Activated gamma-delta T cell treated with anti-CD3 and anti-CD28 coated beads, Interleukin-2, amount 50 U/mL, for 16 hours (primary cell): ENCODE measurements at places on chromosomes 5 and 9.

- no peak for DNase-seq
These were observed 24.2 kb downstream of the FAM78A start for GRCh38 chr9:131252120-131252519.

- DNase-seq = no peak
These were observed 217.2 kb upstream of the DAPK1 start for GRCh38 chr9:87280421-87280820.

- no peak for DNase-seq
These were observed 51.8 kb downstream of the SH3TC2 start for GRCh38 chr5:149011084-149011483.

DNA sequence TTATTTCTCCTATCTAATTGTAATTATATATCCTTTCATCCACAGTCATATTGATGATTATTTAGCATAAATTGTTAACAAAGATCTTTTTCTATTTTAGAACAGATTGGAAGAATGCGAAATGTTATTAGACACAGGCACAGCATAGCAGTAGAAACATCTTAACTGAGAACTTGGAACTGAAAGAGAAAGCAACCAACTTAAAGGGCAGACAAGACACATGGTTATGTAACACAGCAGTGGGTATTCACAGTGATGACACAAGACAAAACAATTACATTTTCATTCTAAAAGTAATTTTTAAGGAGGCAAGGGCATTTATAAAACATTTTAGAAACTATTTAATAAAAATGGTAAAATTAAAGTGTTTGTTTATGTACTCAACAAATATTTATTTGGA is 57.7 kb upstream of the MEF2C start:
- DNase-seq = no peak

GRCh38 chr5:158017469-158017868 is 158.5 kb upstream of the CLINT1 start:
- DNase-seq = no peak

- no peak for DNase-seq
These were observed 170.7 kb downstream of the HSPA4 start for GRCh38 chr5:133222521-133222920.

DNA sequence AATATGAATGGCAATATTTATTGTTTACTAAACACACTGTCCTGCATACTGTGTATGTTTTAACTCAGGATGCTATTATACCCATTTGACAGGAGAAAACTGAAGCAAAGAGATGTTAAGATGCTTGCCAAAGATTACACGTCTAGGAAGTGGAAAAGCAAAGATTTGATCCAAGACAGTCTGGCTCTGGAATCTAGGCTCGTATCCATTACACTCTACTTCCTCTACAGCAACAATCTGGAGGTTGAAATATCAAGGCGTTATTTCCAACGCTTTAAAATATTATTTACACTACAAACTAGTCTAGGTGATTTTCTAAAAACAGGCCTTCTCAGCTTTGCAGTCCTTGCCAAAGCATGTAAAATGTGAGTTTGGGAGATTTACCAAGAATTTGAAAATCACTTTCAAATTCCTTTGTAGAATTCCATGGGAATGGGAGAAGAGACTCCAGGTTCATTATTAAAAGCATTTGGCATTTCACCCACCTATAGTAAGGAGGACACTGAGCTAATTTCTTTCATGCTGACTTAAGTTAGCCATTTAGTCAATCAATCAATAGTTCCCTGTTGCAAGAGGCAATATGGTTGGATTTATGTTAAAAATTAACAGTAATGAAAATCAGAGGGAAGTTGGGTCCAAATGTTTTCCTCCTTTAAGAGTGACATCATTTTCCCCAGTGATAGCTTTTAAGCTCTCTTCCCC is 356.3 kb upstream of the SMARCA2 start:
- no peak for DNase-seq

- DNase-seq = no peak
These were observed 74.6 kb downstream of the GOLPH3 start for GRCh38 chr5:32099486-32100035.

GRCh38 chr5:116989995-116990394 is 415.4 kb upstream of the SEMA6A start:
- DNase-seq = no peak

GRCh38 chr5:169242175-169242848 is 58.6 kb downstream of the SLIT3 start:
- DNase-seq = no peak

GRCh38 chr9:99626426-99626825 is 195.3 kb upstream of the NR4A3 start:
- DNase-seq = no peak

- no peak for DNase-seq
These were observed 128.7 kb downstream of the PALM2AKAP2 start for GRCh38 chr9:109908459-109909390.

DNA sequence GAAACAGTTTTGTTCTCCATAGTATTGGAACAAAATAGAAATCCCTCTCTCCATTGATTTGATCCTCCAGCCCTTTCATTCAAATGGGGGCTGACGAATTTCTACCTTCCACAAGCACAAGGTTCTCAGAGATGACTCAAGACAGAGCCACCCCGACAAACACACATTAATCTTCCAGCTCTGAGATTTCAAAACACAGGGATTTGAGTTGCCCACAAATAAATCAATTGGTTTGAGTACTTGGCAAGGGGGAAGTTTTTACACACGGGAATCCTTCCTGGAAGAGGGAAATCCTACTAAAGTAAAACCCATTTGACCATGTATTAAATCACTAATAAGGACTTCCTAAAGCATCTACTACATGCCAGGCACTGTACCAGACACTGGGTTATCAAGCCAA is 5.4 kb downstream of the ADRA1B start:
- DNase-seq = no peak

DNA sequence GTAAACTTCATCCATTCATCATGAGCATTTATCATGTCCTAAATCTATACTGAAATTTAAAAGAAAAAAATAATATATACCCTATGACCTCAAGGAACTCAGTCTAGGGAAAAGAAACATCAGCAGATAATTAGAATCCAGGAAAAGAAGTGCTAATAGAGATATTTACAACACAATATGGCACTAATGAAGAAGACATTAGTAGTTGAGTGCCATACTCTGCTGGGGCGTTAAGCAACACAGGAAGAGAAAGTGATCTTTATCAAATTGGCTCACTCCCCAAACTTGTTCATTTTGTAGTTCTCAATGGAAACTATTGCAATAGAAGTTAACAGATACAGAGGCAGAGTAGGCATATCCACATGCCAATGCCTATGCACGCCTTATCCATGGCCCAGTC is 27.5 kb downstream of the GABRA6 start:
- DNase-seq = no peak

- DNase-seq = no peak
These were observed 59.1 kb upstream of the CAMK4 start for GRCh38 chr5:111165058-111165457.

DNA sequence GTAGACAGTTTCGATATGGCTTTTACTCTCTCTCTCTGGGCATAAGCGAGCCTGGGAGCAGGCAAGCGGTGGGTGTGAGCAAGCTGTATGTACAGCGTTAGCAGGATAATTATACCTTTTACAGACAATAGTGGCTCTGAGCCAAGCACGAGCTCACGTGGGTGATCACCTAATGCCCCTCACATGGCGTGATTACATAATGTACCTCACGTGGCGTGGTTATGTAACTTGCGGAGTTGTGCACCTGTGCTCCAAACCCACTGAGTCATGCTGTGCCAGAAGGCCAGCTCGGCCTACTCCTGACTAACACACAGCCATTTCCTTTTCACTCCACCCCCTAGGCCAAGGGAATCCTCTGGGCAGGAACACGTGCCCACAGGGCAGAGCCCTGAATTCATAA is 797.2 kb downstream of the EFNA5 start:
- no peak for DNase-seq

- no peak for DNase-seq
These were observed 16.7 kb upstream of the IL13 start for GRCh38 chr5:132641241-132641723.

DNA sequence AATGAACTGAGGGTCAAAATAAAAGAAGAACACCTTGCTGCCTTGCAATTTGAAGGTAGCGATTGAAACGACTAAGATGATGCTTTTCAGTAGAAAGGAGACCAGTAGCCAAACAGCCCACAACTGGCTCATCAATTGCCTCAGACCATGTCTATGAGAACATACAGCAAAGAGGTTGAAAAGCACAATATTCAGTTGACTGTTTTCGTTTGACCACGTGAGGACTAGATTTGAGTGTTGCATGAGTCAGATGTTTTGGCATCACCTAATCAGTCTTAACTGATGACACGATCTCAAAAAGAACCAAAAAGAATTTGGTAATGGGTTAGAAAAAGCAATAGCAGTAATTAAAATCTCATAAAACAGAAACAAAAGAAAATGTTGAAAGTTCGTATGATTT is 82.7 kb upstream of the IL7R start:
- no peak for DNase-seq

DNA sequence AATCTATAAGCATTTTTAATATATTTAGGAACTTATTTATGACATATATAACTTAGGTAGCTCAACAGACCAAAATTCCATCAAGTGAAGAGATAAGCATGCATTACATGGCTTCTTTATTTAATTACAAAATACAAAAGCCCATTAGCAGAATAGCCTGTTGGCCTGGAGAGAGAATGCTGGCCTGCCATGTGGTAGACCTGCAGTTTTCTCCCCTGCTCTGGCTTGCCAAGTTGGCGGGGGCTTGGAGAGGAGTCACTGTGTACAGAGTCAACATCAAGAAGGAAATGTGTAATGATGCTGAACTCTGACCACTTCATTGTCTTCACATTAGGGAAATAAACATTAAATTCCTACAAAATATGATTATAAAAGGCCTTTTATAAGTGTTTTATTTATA is 69.8 kb upstream of the CNTLN start:
- no peak for DNase-seq

DNA sequence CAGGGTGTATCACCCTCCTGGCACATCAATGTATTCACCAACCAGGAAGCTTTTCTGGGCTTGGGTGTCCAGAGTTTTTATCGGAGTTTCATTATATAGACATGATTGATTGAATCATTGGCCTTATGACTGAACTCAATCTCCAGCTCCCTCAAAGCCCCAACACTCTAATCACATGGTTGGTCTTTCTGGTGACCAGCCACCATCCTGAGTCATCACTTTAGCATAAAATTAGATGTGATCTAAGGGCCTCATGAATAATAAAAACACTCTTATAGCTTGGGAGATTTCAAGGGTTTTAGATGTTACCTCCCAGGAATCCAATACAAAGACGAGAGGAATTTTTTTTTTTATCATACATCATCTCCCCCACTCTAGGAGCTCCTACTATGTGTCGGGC is 7.7 kb upstream of the PBX3 start:
- DNase-seq = no peak

DNA sequence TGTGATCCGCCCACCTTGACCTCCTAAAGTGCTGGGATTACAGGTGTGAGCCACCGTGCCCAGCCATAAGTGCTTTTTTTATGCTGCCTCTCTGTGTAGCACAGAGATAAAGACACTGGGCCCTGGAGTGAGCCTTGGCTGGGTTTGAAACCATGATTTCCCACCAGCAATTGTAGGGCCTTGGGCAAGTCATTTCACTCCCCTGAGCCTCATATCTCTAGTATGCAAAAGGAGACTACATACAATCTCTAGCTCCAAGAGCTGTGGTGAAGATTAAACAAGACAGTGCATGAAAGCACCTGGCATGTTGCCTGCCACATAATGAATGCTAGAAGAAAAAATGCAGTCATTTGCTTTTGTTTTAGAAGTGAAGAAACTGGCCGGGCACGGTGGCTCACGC is 3.9 kb downstream of the FABP6 start:
- DNase-seq = no peak

GRCh38 chr5:149383399-149383798 is 4.3 kb upstream of the IL17B start:
- DNase-seq = no peak

DNA sequence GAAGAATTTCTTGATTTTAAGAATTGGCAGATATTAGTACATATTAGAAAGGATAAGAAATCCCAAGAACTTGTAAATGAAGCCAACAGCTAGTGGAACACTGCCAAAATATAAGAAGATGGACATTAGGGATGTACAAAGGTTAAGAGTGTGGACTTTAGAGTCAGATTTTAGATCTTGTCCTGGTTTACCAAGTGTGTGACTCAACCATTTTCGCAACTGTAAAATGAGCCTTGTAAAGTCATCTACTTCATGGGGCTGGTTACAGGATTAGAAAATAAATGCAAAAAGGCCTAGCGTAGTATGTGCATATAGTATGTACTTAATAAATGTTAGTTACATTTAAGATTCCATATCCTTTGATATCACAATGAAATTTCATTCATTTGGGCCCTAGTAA is 260.0 kb downstream of the RAB3C start:
- no peak for DNase-seq

GRCh38 chr9:37983381-37984067 is 79.6 kb upstream of the SLC25A51 start:
- no peak for DNase-seq

DNA sequence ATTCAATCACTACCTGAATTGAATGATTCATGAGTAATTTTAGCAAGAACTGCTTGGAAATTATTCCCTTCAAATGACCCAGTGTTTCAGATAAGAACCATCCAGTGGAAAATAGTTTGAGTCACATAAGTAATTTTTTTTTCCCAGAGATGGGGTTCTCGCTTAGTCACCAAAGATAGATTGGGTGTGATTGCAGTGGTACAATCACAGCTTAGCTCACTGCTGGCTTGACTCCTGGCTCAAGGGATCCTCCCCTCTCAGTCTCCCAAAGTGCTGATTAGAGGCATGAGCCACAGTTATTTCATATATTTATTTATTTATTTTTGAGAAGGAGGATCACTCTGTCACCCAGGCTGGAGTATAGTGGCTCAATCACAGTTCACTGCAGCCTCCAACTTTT is 574.5 kb upstream of the ARRDC3 start:
- DNase-seq = no peak

DNA sequence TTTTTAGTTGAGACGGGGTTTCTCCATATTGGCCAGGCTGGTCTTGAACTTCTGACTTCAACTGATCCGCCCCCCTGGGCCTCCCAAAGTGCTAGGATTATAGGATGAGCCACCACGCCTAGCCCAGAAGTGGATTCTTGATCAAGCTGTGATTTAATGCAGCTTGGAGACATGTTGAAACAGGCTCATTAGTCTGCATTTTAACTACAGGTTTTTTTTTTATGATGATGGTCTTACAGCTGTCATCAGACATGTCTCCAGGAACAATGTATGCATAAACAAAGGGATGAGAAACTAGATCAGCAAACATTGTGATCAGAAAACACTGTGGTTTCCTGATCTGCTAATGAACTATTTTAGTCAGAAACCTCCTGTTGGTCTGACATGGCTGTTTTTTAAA is 30.0 kb upstream of the PLPP1 start:
- no peak for DNase-seq

DNA sequence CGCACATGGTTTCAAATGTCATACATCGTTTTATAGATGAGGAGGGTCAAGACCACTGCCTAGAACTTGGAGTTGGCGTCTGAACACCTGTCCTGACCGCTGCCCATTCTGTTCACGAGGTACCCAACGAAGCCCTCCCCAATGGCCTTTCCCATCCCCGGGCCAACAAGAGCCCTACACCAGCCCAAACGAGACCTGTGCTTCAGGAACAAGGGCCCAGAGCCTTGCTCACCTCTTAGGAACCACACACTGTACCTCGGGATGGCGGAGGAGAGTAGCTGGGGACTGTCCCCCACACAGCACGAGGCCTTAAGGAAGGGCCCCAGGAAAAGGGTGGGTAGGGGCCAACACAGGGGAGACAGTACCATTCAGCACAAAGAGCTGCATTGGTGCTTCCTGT is 3.0 kb downstream of the SURF6 start:
- DNase-seq = no peak
